ENCODE measurements at places on chromosomes 1 and 21. TPM values are rescaled to one million over a fixed set of nuclear protein-coding genes. Genes with fewer than 3 reads are reported as not detected.

Gene DYRK3
- 17.7 TPM for total RNA-seq

Gene IL20
- total RNA-seq = not detected

DNA sequence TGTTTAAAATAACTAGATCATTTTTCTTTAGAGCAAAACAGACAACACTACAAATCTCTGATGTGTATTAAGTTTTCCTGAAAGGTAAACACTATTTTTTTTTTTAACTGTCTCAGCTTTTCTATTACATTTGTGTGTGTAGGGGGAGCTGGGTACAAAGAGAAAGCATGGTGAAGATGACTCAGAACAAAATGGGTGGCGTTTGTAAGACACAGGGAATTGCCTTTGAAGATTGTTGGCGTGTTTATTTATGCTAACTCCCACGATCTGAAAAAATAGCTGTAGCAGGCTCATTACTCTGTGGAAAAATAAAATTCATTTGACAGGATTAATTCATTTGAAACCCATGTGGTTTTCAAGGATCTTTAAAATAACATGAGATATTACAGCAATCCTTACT, 285.1 kb downstream of the RYR2 start:
- DNase-seq = no peak

DNA sequence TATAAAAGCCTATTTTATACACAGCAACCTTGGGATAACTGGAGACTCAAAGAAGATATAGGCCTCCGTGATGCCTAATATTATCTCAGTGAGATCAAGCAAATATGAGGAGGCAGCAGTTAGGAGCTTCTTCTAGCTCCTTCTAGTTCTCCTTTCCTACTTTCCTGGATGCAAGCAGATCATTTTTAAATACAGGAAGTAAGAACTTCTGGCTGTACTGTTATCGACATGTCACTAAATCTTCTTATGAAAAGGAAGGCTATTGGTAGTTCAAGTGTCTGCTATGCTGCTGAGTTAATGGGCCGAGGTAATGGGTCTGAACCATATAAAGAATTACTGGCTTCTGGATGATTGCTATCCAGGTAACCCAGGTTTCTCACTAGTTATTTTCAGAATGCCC, 15.9 kb downstream of the HSPA13 start:
- no peak for DNase-seq

GRCh38 chr1:160375788-160376524, 9.1 kb downstream of the NHLH1 start:
- DNase-seq = no peak

All from heart right ventricle (tissue), 16 donors.